ENCODE measurements at places on chromosomes 1 and 21. TPM values are rescaled to one million over a fixed set of nuclear protein-coding genes. Genes with fewer than 3 reads are reported as not detected.

Gene OR6N1
- 2.3 TPM for total RNA-seq

Gene NTNG1
- 12.6 TPM for total RNA-seq

Gene PER3
- total RNA-seq, result 47.1 TPM

Gene PRKAA2
- total RNA-seq, result 3.8 TPM

Gene RAP1GAP
- total RNA-seq, result 62.4 TPM

Gene MCOLN2
- total RNA-seq, result 10.1 TPM

Gene PTGS2
- total RNA-seq, result 30.4 TPM

Gene OBSCN
- 39.4 TPM for total RNA-seq

Gene TMEM200B
- 8.7 TPM for total RNA-seq

Gene PTPN22
- total RNA-seq, result 12.2 TPM

Gene OR2T29
- not detected for total RNA-seq

Gene TMCO4
- 24.3 TPM for total RNA-seq

Gene PTGFR
- total RNA-seq, result 3.0 TPM

Gene PUM1
- 117 TPM for total RNA-seq

Gene WNT3A
- 10.1 TPM for total RNA-seq

Gene CATSPERE
- 1.1 TPM for total RNA-seq

Gene RGS18
- total RNA-seq, result 9.1 TPM

Gene NECAP2
- 78.1 TPM for total RNA-seq

Gene DEPDC1
- 0.17 TPM for total RNA-seq

Gene OR2G6
- not detected for total RNA-seq

Gene HPDL
- not detected for total RNA-seq

Gene MMEL1
- 3.2 TPM for total RNA-seq

Gene PLA2G5
- total RNA-seq, result 4.9 TPM

Gene TACSTD2
- 112 TPM for total RNA-seq

Gene NR1I3
- not detected for total RNA-seq

Gene SLC19A2
- 12.8 TPM for total RNA-seq

Gene RBP7
- total RNA-seq, result 8.7 TPM

Gene UBE2U
- not detected for total RNA-seq

Gene SLC5A9
- 4.7 TPM for total RNA-seq

Gene GPR137B
- 26.5 TPM for total RNA-seq

Gene KCNK1
- 7.3 TPM for total RNA-seq

Gene CHI3L2
- 50.3 TPM for total RNA-seq

Gene CD244
- 3.0 TPM for total RNA-seq

Gene OPRD1
- not detected for total RNA-seq

Gene LCK
- 8.3 TPM for total RNA-seq

Gene MEX3A
- 0.52 TPM for total RNA-seq

Gene ITLN2
- 44.1 TPM for total RNA-seq

Gene LRRC8D
- total RNA-seq, result 17.0 TPM

Gene TTC22
- 7.1 TPM for total RNA-seq

Gene TYW3
- 18.4 TPM for total RNA-seq

Gene CLIC6
- 12.3 TPM for total RNA-seq

Gene LCE2C
- not detected for total RNA-seq

Gene THEM5
- total RNA-seq, result not detected

Gene RIT1
- total RNA-seq, result 49.9 TPM

Gene NTMT2
- not detected for total RNA-seq

Gene GJA5
- 62.2 TPM for total RNA-seq

Gene C1orf53
- 4.0 TPM for total RNA-seq

Gene PLPP3
- 124 TPM for total RNA-seq

Gene CBR1
- total RNA-seq, result 71.2 TPM

Gene JAM2
- total RNA-seq, result 38.6 TPM

Gene USH2A
- total RNA-seq, result not detected

Gene LCE1C
- not detected for total RNA-seq

Gene SPRR2A
- not detected for total RNA-seq

Gene COL8A2
- 16.2 TPM for total RNA-seq

Gene IPO9
- total RNA-seq, result 44.5 TPM

Measured in upper lobe of right lung (tissue), 1 donor.